ENCODE measurements at places on chromosomes 7 and 10. TPM values are rescaled to one million over a fixed set of nuclear protein-coding genes. Genes with fewer than 3 reads are reported as not detected.

DNA sequence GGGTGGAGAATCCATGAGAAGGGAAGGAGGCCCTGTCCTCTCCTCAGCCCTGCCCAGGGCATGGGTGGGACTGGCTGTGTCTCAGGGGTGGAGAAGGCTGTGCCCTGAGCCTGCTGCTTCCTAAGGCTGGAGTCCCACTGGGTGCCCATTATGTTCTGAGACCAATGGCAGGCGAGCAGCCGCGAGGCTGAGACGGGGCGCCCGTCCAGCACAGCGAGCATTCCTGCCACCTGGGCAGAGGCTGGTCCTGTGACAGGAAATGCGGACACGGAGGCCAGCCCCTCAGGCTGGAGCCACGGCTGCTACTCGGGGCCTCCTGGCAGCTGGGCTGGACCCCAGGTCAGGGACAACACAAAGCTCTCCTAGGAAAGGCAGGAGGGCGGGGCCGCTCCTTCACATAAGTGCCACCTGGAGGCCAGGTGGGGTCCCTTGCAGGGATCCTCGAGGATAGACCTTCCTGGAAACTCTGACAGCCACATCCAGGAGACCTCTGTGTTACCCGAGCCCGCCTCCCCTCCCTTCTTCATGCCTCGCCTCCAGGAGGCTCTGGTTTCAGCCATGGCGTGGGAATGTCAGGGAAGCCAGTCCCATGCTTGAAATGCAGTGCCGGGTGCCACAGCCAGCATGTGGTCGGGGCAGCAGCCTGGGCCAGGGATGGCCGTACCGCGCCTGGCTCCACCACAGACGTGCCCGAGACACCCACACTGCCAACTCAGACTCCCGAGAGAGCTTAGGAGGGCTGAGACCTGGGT, 173.9 kb downstream of the USP6NL start:
- no peak for DNase-seq

DNA sequence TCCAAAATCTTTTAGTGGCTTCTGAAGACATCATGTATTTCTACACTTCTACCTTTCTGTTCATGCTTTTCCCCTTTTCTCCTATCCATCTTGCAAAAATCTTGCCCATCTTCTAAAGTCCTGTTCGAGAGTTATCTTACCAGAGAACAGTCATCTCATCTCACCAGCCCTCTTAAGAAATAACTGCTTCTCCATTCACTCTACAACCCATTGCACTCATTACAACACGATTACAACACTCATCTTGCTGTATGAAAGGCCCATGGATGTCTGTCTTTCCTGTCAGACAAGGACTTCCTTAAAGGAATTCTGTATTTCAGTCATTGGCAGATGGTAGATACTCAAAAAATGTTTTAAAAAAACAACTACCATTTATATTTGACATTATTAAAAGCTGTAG, 30.8 kb downstream of the ZNF438 start:
- DNase-seq = no peak

GRCh38 chr10:71531485-71532446, 135.0 kb downstream of the CDH23 start:
- no peak for DNase-seq

GRCh38 chr7:5053175-5053574, 7.5 kb downstream of the RBAK start:
- no peak for DNase-seq

- no peak for DNase-seq
Measured at GRCh38 chr7:155930061-155930460, 117.8 kb upstream of the SHH start.

DNA sequence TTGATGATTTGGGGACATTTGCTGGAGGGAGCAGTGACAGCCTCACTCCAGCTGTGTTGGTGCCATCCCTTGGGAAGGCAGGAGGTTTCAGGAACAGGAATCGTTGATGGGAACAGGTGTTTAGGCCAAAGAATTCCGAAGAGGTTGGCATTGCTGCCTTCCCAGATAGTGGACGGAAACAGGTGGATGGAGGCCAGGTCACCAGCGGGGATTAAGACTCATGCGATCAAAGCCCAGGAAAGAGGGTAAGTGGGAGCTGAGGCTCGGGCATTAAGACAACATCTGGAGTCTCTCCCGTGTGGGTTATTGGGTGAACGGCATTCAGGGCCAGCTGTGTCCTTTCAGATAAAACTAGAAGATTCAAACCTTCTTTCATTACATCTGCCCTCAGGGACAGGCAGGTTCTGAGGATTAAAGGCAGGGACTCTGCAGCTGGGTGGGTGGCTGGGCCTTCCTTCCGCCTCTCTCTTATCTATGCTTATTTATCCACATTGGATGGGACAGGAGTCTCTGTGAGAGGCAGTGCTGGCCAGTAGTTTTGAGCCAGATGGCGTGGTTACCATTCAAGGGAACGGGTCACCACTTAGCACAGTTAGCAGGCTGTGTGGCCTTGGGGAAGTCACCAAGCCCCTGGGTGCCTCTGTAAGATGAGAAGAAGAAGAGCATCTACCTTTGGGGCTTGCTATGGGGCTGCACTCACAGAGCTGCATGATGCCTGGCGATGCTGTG, 67.6 kb downstream of the INSIG1 start:
- peak; percentile 59 for DNase-seq

DNA sequence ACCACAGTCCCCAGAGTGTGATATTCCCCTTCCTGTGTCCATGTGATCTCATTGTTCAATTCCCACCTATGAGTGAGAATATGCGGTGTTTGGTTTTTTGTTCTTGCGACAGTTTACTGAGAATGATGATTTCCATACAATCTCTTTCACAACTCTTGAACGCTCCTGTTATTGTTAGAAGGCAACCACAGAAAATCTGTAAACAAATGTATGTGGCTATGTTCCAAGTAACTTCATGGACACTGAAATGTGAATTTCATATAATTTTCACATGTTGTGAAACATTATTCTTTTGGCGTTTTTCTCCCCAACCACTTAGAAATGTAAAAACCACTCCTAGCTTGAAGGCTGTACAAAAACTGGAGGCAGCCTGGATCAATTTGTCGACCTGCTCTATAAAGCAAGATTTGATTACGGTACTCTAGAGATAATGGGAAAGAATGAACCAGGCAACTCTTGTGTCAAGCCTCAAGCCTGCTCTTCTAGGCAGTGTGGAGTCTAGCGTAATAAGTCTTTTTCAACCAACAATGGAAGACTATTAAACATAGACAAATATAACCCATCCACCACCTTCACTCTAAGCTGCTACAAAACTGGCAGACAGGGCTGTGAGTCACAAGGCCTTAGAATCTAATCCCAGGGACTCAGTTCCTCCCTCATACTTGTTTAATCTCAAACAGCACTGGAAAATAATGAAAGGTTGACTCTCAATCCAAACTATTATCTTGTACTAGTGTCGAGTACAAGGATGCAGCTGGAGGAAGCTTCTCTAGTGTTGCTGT, 22.7 kb downstream of the ARL3 start:
- DNase-seq = no peak

DNA sequence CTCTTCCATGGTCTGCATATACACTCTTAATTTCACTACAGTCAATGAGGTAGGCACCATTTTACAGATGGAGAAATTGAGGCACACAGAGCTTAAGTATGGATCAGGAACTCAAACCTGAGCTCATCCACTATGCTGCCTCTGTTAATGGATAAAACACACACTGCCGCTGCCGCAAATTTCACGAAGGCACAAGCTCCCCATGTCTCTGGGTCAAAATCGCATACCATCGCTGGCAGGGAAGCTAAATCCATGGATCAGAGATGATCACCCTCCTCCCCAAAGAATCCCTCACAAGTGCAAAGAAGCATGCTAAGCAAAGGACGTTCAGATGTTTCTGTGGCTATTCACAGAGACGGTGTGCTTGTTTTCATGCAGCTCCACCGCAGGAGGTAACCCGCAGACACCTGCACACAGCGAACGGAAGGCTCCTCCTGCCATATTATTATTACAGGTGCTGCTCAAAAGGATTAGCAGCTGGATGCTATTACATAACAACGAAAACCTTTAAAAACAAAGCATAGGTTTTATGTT, 109.3 kb downstream of the UBE2H start:
- DNase-seq = no peak

GRCh38 chr10:20707251-20707650, 189.9 kb downstream of the NEBL start:
- DNase-seq = no peak

- no peak for DNase-seq
Measured at GRCh38 chr7:89041240-89041639, 245.7 kb upstream of the TEX47 start.

GRCh38 chr7:150405584-150406311, 26.6 kb downstream of the ZNF775 start:
- peak; percentile 85 for DNase-seq

DNA sequence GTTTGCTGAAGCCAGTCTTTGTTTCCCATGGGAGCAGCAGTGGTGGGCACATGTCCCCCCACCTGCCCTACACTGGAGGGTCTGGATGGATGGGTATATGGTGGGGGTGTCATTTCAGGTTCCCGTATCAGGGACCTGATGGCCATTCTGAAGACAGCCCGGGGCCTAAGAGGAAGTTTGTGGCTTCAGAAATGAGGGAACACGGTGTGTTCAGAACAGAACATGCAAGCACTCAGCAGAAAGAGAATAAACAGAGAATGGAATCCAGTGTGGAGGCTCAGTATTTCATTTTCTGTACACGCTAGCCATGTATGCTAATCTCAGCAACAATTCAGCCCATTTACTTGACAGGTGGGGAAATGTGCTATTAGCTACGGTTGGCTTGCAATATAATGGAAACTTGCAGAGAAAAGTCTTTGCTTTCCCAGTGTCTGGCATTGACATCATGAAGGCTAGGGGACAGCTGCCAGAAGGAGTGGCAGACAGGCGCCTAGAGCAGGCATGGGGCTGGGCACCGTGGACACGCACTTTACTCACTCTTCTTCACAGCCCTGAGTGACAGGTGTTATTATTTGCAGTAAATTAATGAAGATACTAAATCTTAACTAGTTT, 98.6 kb downstream of the ELMO1 start:
- no peak for DNase-seq

DNA sequence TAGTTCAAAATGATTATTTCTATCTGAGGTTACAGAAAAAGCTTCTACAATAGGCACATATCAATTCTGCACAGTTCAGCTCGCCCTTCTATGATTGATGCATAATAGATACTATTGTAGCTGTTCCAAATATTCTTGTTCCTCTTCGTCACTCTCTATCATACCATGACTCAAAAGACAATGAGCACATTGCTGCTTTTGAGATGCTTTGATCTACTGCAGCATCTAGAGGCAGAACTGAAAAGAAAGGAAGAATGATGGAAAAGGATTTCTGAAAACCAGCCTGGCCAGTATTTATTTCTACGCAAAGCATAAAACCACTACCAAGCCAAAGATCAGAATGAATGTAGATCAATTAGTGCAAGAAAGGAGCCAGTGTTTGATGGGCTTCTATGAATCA, 59.3 kb upstream of the PLXDC2 start:
- no peak for DNase-seq

DNA sequence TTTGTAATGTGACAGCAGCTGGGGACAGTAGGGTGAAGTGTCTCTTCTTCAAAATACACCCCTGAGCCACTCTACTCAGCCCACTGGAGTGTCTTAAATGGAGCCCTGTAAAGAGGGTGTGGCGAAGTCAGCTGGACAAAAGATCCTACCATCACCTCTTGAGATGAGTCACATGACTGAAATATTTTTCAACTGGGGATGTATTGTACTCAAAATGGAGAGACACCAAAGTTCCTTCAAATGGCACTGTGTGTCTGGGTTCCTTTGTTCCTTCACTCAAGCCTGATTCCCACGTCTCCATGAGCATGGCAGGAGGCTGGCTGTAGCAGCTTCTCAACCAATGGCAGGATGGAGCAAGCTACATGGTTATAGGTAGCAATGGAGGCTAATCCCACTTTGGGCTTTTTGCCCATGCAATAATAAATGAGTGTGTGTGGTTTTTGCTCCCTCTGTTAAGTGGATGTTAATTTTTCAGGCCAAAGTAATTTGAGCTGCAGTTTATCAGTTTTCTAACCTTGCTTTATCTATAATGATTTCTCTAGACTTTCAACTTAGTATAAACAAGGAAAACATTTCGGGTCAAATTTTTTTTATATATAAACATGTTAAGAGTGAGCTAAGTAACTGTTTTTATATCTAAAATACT, 68.2 kb downstream of the CLEC2L start:
- DNase-seq = no peak

DNA sequence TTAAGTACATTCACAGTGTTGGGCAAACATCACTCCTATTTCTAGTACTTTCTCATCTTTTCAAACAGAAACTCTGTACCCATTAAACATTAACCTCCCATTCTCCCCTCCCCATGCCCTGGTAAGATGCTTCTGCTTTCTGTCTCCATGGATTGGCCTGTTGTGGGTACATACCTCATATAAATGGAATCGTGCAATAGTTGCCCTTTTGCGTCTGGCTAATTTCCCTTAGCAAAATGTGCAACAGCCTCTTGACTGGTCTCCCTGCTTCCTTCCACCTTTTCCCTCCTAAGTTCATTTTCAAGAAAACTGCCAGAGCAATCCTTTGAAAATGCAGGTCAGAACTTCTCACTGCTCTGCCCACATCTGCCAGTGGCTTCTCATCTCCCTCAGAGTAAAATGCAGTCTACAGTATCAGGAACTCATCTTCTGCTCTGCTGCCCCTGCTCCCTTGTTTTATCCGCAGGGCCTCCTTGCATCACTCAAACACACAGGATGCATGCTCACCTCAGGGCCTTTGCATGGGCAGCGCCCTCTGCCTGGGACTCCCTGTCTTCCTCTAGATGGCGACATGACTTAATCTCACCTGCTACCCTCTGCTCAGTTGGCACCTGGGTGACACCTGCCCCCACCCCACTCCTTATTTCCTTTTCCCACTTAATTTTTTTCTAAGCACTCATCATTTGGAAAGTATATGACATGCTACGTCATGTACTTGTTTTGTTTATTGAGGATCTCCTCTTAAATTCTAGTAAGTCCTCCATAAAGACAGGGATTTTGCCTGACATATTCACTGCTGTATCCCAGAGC, 44.3 kb upstream of the ECHDC3 start:
- no peak for DNase-seq

DNA sequence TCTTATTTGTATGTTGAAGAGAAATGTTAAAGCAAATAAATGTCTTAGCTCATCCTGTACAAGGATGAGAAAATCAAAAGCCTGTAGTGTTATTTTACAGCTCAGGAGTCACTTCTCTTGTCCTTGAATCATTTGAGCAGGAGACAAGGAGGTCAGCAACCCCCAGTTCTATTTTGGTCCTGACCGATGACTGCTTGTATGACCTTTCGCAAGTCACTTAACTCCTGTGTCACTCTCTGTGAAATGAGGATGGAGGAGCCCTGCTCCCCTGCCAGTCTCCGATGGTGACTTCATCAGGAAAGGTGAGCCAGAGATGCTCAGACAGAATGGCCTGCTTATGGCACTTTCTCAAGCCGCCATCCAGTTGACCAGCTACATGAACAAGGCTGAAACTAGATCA, 101.0 kb downstream of the CELF2 start:
- no peak for DNase-seq

GRCh38 chr7:50138101-50138500, 45.1 kb upstream of the ZPBP start:
- no peak for DNase-seq

NSUN6 gene
- polyA plus RNA-seq = 5.3 TPM

IFIT1B gene
- 0.03 TPM for polyA plus RNA-seq

FGFR2 gene
- not detected for polyA plus RNA-seq

TMEM213 gene
- polyA plus RNA-seq = not detected

GALNT17 gene
- not detected for polyA plus RNA-seq

ACSL5 gene
- 0.08 TPM for polyA plus RNA-seq
